ENCODE measurements at places on chromosomes 1 and 21.

DNA sequence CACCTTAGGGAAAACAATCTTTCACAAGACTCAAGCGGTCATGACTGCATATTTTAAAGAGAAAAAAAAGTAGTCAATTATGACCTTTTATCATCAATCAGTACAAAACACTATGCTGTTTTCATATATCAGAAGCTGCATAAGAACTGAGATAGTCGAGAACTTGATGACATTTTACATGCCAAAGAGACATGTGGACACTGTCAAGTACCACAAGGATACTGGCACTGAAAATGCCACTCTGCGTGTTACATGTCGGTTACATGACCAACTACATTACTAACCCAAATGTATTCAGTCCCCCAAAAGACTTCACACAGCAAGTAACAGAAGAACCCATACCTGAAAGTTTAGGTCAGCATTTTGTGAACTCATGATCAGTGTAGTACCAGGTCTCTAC lies 975.0 kb upstream of the ADGRL4 start:
- DNase-seq = no peak

DNA sequence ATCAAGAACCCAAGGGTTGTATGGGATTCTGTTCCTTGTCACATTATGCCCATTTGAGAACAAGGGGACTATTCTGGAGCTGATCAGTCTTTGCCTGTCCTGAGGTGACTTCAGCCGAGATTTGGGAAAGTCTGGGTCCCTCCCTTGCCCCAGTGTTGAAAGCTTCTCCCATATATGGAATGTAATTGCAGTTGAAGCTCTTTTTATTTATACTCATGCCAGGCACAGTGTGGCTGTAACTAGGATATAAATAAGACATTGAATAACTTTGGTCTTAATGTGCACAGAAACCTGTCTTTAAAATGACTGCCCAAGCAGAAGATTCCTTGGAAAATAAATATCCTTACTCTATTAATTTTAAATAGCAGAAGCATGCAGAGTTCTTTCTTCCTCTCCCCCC lies 15.2 kb downstream of the AKNAD1 start:
- no peak for DNase-seq

DNA sequence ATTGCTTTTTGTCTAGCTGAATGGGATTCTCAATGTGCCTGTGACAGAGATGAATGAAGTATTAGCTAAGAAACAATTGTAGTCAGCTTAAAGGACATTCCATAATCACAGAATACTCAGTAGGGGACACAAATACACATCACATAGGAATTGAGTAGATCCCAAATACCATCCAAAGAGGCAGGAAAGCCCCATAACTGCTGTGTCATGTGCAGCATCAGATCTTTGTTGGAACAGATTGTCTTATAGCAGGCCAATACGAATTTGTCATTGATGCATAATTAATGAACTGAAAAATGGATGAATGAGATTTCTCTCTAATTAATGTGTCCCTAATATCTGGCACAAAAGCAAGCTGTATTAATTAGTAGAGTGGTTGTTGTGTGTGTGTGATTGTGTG lies 82.3 kb upstream of the S1PR1 start:
- DNase-seq = no peak

DNA sequence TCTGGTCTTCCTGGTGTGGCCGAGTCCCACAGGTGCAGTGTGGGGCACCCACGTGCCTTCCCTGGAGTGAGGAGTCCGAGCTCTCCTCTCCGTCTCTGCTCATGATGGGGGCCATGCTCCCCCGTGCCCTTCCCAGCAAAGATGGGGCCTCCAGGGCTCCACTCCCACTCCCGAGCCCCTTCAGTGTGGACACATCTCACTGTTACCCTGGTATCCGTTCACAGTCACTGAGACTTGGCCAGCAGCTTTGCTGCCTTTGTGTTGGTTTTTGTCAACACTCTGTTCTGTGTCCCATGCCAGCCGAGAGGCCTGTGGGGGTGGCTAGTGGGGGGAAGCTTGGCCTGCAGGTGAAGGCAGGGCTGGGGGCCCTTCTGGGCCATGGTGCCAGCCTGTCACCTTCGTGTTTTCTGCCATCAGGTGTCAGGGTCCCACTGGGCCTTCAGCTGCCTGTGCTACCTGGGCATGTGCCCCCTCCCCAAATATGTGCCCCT lies 46.9 kb upstream of the POFUT2 start:
- no peak for DNase-seq

GRCh38 chr1:184970691-184971161 lies 3.6 kb downstream of the NIBAN1 start:
- peak; percentile 43 for DNase-seq

GRCh38 chr1:29999595-29999994 lies 723.8 kb downstream of the MATN1 start:
- no peak for DNase-seq

- peak; percentile 21 for DNase-seq
These were observed 94.3 kb upstream of the C1orf105 start for GRCh38 chr1:172326136-172326535.

GRCh38 chr1:156121457-156121856 lies 6.9 kb downstream of the LMNA start:
- DNase-seq = no peak

DNA sequence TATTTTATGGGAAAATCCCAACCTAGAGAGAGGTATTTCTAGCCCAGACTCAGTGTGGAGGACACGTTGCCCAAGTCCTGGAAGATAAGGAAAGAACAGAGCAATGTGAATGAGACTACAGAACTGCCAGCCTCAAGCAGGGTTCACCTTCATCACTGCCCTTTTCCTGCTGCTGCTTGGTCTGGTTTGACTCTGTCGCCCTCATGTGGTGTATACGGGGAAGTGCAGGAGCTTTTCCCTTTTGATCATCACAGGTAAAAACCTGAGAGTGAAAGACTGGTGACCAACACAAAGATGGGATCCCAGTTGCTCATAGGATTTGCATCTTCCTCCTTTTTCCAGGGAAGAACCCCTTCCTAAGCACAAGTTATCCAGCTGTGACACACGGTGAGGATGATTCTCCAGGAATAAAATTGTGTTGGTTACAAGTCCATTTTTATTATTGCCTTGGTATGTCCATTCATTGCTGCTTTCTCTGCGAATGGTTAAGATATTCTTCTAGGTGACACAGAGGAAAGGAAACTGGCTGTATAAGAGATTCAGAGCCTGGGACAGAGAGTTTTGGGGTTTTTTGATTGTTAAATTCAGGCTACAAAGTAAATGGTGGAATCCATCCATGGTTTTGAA lies 89.5 kb upstream of the CD53 start:
- peak; percentile 49 for DNase-seq

- no peak for DNase-seq
These were observed 21.6 kb upstream of the GPR137B start for GRCh38 chr1:236120721-236121153.

DNA sequence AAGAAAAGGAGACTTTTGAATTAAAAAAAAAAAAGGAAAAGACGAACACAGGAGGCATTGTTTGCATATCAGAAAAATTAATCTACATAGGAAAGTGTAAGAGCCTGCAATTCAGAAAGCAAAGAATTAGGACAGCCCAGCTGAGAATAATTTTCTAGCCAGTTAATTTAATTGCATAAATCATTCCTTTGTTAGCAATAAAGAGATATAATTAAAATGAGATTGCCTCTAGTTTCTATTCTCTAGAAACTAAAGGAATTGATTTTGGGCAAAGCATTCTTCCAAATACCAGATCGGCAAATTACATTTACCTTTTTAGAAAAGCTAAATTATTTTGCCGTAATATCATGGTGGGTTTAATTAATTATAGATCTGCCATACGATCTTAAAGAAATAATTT lies 46.0 kb downstream of the NUF2 start:
- DNase-seq = no peak

- no peak for DNase-seq
These were observed 104.6 kb upstream of the L1TD1 start for GRCh38 chr1:62090016-62090415.

- DNase-seq = no peak
These were observed 427 bp downstream of the WNT3A start for GRCh38 chr1:228007049-228007800.

GRCh38 chr1:48917901-48918603 lies 141.4 kb upstream of the BEND5 start:
- no peak for DNase-seq

DNA sequence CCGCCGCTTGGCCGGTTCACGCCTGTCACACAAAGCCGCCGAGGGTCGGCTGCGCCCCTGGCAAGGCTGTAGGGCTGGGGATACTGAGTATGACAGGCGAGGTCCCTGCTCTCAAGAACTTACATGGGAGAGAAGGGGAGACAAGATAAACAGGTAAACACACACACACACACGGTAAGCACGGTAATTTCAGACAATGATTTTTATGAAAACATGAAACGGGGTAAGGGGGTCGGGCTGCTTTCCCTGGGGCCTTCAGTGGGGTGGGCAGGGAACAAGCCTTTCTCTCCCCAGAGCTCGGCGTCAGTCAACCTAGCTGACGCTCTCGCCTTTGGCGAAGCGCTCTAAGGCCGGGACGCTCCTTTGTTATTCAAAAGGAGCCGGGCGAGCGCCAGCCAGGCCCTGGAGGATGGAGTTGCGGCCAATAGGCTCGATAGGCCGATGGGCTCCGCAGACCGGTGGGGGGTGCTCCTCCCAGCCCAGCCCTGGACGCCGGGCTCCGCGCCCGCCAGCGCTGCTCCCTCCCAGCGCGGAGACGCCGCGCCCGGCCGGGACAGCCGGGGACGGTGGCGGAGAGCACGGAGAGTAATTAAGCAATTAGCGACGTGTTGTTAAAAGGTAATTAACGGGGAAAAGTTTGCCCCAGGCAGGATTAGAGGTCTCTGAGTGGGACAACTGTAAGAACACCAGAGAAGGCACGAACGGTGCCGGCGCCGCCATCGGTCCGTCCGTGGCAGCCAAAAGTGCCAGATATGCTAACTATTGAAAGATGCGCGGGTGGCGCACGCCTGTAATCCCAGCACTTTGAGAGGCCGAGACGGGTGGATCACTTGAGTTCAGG lies 950 bp upstream of the INKA2 start:
- DNase-seq = peak; percentile 60

DNA sequence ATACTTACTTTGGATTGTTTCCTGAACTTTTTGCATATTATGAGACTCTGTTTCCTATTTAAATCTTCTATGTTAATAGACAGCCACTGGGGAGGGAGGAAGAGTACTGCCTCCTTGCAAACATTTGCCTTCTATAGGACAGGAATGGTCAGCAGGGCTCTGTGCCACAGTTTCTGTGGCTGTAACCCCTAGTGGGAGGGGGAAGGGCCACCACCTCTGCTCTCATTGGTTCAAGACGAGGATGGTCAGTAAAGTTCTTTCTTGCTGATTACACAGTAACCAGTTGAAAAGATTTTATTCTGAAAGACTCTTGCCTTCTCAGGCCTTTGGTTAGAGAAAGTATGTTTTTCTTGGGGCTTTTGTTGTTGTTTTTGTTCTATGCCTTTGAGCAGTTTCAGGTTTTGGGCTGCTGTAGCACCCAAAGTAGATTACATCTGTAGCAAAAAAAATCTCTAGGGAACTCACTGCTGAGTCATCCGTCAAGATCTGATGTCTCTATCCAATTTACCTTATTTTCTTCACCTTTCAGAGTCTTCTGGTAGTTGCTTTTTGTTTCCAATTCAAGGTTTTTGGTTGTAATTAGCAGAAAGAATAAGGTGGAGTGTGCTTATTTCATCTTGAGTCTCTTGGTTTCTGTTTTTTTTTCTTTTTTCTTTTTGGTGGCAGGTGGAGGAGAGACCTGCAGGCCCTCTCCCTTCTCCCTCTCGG lies 23.1 kb downstream of the SLC35A3 start:
- DNase-seq = no peak

- no peak for DNase-seq
These were observed at the start of gene PDZK1 for GRCh38 chr1:145707183-145707867. PDZK1 (minus strand) TSS chr1:145707368; CDS start chr1:145688021, 19,347 bp downstream.

- DNase-seq = no peak
These were observed 52.6 kb downstream of the KIF21B start for GRCh38 chr1:200970771-200971427.

- no peak for DNase-seq
These were observed 5.5 kb upstream of the SNX27 start for GRCh38 chr1:151606384-151606783.

DNA sequence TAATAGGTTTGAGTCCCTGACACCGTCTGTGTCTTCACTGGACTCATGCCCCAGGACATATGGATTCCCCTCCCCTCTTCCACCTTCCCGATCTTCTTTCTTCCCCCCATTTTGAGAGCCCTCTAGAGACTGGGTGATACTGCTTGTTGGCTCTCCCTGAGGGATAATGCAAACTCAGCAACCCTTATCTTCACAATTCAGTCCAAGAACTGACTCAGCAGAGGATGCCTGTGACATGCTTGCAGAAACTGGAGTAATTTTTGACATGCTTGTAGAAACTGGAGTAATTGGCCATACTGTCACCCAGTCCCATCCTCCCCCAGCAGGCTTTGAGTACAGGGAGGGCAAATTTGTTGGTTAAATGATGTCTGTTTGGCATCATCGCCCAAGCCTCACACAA lies 127.6 kb upstream of the CTTNBP2NL start:
- DNase-seq = no peak

DNA sequence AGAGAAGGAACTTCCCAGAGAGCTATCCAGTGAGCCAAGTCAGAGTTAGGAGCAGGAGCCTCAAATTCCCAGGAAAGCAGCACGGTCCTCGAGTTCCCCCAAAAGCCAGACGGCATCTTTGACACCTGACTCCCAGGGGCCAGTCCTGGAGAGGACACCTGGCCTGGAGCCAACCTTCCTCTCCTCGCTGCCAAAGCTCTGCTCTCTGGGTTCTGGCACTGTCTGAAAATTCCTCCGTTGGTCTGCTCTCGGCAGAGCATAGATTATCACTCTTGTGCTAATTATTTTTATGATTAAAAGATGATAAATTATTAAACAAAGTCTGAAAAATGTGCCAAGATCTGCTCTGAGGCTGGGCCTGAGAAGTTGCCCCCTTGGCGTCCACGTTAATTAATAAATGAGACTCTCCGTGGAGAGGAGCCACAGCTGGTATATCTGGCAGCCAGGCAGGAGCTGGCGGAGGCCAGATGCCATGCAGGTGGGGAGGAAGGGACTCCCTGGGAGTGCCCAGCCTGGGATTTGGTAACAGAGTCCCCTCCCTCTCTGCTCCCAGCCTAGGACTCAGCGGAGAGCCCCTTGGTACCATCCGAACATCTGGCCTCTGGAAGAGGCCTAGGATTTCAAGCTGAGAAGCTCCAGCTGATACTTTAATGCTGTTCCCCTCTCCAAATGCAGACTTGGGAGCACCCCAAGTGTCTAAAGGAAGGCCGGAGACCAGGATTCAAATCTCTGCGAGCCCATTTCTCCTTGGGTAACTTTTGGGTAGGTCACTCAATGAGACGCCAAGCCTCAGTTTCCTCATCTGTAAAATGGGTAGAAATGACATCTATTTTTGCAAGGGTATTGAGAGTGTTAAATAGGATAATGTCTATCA lies 163.7 kb upstream of the POU3F1 start:
- DNase-seq = no peak

- DNase-seq = no peak
These were observed 2.8 kb upstream of the ZBTB7B start for GRCh38 chr1:154999571-155000410.
